Activated T-helper 1 cell treated with anti-CD3 and anti-CD28 coated beads, Interleukin-12 subunit alpha, Interleukin-12 subunit beta, Interleukin-2, Interleukin-4 antibody, amounts not matched to agents 30 ng/mL and 10 ng/mL and 1 ng/mL, durations not matched to agents 14 hours and 24 hours and 36 hours (primary cell): ENCODE measurements at places on chromosomes 13 and 19.

- no peak for DNase-seq
These were observed 25.2 kb upstream of the XPO4 start for GRCh38 chr13:20927596-20928257.

GRCh38 chr13:88895261-88895941 is 1224.2 kb downstream of the SLITRK5 start:
- DNase-seq, result no peak

DNA sequence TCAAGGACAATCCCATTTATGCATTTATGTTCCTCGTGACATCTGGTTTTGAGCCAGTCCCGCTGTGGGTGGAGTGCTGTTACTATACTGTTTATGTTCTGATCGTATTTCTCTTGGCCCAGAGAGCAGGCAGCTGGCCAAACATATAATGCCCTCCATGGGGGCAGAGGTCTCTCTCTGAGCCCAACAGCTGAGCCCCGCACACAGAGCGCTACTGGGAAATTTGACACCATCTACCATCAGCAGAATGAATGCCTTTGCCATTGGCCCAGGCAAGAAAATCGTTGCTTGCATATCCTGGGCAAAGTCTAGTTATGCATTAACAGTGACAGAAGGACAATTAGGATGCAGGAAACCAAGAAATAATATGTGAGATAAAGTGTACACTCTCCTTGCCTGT is 126.8 kb upstream of the CACNA1A start:
- no peak for DNase-seq

GRCh38 chr13:102817907-102818306 is 19.0 kb downstream of the BIVM start:
- DNase-seq, result no peak

DNA sequence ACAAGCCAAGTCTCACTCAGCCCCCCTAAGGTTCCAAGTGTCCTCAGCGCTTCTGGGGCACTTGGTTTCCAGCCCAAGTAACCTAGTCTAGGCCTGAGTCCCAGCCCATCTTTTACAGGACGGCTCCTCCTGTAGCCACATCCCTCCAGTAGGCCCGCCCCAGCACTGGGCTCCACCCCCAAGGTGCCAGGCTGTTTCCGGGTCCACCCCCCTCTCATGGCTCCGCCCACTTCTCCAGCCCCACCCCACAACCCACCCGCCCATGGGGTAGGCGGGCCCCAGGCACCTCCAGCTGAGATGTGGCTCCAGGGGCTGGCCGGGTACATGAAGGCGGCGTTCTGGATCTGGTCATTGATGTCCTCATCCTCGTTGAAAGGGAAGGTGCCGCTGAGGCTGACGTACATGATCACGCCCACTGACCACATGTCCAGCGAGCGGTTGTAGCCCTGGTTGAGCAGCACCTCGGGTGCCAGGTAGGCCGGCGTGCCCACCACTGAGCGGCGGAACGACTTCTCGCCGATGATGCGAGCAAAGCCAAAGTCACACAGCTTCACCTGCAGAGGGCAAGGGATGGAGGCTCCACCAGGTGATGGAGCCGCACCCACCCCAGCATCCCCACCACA is 17.2 kb upstream of the DACT3 start:
- DNase-seq, result peak; percentile 57

DNA sequence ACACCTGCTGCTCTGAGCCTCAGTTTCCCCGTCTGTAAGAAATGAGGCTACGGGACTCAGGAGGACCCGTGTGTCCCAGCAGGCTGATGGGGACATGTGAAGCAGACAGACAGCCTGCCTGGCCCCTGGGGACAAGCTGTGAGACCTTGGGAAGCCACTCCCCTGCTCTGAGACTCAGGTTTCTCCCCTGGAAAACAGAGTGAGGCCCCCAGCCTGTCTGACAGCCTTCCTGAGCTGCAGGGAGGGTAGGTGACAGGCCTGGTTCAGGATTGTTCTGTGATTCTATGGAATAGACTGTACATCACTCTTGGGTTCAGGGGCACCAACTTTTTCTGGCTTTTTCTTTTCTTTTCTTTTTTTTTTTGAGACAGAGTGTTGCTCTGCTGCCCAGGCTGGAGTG is 2.9 kb upstream of the NTF4 start:
- DNase-seq, result no peak

- DNase-seq, result no peak
These were observed 22.7 kb downstream of the MYO9B start for GRCh38 chr19:17098326-17098725.

DNA sequence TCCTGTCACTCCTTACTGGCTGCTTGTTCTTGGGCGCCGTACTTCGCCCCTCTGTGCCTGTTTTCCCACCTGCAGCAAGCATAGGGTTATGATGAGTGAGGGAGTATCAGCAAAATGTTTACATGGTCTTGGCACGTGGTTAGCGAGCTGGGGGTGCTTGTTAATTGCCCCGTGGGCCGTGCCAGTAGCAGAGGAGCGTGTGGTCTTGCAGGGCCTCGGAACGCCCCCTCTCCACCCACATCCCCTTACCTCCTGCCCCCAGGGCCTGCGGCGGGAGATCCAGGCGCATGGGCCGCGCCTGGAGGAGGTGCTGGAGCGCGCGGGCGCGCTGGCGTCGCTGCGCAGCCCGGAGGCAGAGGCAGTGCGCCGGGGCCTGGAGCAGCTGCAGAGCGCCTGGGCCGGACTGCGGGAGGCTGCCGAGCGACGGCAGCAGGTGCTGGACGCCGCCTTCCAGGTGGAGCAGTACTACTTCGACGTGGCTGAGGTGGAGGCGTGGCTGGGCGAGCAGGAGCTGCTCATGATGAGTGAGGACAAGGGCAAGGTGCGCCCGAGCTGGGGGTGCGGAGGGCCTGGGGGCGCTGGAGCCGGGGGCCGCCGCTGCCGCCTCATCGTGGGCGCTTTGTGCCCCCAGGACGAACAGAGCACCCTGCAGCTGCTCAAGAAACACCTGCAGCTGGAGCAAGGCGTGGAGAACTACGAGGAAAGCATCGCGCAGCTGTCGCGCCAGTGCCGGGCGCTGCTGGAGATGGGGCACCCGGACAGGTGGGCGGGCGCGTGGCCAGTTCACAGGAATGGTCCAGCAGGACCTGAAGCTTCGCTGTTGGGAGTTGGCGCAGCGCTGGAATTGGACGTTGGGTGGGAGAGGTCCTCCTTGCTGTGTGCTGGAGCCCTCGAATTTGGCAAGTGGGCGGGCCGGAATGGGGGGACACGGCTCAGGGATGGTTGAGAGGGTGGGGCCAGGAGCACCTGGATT is 22.5 kb upstream of the SHKBP1 start:
- DNase-seq, result no peak

- DNase-seq, result no peak
These were observed 349.1 kb downstream of the LIG4 start for GRCh38 chr13:107866032-107866940.

DNA sequence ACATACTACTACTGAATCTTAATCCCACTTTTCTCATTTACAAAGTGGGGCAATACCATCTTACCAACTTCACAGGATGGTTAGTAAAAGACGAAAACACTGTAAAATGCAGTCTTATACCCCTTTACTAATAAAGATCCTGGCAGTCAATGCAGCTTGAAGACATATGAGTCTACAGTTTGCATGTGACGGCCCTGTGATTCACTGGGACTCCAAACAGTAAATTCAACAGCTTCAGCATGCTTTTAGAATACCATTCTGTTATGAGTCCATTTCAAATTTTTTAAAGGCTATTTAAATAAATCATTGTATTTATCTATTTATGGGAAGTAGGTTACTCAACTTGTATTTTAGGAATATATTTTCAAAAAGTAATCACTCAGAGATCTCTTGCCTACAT is 629.1 kb downstream of the LIG4 start:
- DNase-seq, result no peak

DNA sequence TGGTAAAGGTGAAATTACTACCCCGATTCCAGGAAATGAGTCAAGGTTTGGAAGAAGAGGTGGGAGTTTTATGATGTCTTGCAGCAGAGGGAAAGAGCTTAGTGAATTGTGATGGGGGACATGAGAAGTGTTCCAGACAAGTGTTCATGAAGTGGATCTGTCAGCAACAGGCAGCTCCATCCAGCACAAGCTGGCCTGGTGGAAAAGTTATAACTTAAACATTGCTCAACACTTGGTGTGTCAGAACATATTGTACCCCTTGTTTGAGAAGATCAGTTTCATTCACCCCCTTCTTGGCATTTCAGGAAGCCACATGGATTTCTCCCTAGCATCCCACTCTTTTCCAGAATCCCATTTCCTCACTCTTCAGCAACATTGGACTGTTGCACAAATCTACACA is 222.0 kb downstream of the B3GLCT start:
- no peak for DNase-seq

DNA sequence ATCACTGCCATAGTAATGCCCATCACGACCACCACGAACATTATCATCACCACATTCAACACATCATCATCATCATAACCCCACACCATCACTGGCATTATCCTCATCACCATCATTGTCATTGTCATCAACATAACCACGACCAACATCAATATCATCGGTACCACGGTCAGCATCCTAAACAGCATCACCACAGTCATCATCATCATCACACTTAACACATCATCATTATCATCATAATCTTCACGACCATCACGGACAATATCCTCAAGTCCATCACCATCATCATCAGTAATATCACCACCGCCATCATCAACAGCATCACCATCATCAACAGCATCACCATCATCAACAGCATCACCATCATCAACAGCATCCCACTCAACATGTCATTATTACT is 70.3 kb downstream of the MBD3L1 start:
- DNase-seq, result no peak

GRCh38 chr19:29623726-29624488 is 17.8 kb downstream of the POP4 start:
- peak; percentile 27 for DNase-seq

DNA sequence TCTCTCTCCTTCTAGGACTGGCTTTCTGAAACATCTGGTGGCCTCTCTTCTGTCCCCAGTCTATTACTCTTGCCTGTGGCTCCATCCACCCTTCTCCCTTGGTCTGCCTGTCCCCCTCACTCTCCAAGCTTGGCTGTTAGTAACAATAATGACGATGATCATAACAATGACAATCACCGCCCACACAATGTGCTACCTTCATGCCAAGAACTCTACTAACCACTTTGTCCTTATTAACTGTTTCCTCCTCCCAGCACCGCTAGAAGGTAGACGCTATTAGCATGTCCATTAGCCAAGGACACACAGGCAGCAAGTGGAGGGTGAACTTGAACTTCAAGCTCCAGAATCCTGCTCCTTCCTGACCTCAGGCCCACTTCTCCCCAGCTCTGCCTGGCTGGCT is 2.7 kb downstream of the GYS1 start:
- DNase-seq, result no peak
